ENCODE measurements at places on chromosomes 12 and 14.

- DNase-seq, result peak; percentile 51
Observed at GRCh38 chr12:105084251-105085250, at the start of gene ALDH1L2. Gene ALDH1L2, minus strand, starts transcription at chr12:105084458. Its CDS starts 22 bp downstream, at chr12:105084436.

GRCh38 chr12:123571343-123571813 is 13.0 kb upstream of the TMED2 start:
- no peak for DNase-seq

DNA sequence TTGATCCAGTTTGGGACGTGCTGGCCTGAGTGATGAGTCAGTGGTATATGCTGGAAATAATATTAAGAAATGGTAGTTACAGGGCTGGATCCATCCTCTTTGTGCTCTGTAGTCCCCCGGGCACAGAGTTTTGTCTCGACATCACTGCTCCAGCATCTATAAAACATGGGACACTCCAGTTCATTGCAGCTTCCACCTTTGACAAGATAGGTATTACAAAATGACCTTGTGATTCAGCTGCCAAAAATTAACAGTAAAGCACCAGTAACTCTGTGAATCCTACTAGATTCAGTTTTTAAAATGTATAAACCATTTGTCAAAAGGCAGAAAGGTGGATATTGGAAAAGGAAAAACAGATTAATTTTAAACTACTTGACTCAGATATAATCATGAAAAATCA is 14.6 kb upstream of the GNG2 start:
- DNase-seq, result no peak

- no peak for DNase-seq
Observed at GRCh38 chr14:90858511-90858910, 42.3 kb upstream of the TTC7B start.

DNA sequence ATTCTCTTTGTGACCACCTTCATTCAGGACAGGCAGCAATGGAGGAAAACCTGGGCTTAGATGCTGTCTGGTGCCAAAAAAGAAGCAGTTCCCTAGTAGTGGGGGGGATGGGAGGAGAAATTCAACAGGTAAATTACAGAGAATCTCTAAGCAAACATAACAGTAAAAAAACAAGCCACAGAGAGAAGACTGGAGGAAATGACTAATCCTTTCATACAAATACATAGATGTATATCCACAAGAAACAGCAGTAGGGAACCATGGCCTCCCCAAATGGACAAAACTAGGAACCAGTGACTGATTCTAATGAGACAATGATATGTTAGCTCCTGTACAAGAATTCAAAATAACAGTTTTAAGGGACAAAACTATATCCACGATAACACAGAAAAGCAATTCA is 513.0 kb downstream of the NAV3 start:
- DNase-seq, result no peak

DNA sequence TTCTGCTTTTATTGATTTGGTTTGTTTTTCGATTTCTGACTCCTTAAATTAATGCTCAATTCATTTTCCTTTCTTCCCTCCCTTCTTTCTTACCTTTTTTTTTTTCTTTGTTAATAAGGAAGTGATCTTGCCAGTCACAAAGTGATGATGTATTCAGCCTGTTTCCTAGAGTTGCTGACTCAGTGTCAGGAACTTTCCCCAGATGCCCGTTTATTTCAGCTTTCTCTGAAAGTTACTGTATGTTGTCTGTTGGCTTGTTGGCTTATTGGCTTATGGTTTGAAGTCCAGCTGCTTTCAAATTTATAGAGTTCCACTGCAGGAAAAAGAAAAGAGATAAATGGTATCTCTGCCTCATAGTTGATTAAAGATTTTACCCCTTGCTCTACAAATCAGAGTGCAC is 12.4 kb upstream of the SLC6A15 start:
- DNase-seq, result no peak

GRCh38 chr14:79057333-79057732 is 887.2 kb downstream of the NRXN3 start:
- DNase-seq, result no peak

GRCh38 chr14:23186913-23187654 is 3.6 kb upstream of the SLC7A8 start:
- no peak for DNase-seq

DNA sequence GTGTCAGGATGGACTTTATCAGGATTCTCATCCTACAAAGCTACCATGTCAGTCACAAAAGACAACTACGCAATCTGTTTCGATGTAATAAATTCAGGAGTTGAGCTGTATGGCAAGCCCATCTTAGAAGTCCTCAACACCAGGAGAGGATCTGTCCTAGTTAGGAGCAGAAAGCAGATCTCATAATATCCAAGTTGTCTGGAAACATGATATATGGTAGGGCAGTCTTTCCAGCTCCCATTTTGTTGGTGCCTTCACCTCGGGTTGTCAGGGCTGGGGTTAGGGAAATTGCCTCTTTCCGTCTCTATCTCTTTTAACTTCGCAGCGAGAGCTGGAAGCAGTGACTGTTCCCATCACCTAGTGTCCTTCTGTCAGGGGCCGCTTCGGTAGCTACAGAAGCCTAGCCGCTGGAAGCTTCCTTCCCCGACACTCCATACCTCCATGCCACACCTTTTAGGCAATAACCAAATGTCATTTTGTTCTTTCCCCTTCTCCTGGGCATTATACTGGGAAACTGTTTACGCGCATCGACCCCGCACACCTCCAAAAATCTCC is 1.4 kb downstream of the NIN start:
- no peak for DNase-seq

DNA sequence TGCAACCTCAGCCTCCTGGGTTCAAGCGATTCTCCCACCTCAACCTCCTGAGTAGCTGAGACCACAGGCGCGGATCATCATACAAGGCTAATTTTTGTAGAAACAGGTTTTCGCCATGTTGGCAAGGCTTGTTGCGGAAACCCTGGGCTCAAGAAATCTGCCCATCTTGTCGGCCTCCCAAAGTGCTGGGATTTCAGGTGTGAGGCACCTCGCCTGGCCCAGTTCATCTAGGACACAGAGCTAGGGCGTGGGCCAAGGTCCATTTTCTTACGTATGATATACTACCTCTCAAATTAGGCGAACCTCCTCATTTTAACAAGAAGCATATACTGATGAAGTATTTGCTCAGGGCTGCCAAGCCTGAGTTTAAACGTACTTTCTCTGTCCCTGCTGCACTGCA is 2.1 kb downstream of the RPS29 start:
- DNase-seq, result no peak

DNA sequence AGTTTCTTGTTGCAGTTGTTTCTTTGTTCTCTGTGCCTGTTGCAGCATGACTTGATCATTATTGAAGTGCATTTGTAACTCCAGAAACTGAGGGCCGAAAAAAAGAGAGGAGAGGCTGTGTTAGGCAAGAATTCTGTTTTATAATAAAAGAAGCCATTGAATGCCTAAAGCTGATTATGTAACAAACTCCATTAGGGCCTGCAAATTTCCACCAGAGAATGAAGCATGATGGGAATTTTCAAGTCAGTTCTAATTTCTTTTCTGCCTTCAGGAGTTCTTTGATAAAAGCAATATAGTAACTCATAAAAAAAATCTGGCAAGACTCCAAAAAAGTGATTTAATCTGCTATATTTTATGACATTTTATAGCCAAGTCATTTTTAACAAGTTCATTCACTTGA is 156.7 kb upstream of the RASSF8 start:
- DNase-seq, result no peak

DNA sequence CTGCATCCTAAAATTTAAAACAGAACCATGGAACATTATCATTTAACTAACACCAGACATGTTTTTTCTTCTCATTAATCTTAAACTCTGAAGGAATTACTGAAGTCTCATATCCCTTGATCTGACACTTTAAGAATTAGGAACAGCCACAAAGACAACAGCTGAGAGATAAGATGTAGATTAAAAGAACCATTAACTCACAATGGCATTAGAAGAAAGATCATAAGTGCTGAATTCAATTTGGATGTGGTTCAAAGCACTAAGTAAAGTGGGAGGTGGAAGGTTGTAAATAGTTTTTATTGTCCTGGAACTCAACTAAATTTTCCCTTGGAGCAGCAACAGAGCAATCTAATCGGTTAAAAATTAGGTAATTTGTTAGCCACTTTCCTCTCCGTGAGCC is 199.0 kb upstream of the ATP2B1 start:
- DNase-seq, result no peak

DNA sequence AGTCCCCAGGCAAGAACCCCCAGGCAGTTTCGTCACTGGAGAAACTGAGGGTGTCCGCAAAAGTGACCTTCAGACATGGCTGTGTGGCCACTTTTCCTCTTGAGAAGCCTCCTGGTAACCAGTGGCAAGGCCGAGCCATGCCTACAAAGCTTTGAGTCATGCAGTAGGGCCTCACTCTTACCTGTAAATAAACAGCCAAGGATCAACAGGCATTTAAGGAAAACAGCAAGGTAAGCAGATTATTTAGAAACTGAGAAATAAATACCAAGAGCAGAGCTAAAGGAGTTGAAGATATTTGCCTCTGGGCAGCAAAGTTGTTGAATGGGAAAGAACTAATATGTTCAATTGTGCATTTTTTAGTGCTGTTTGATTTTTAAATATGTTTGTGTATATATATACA is 141.0 kb upstream of the BCL2L14 start:
- no peak for DNase-seq

GRCh38 chr12:109052097-109052413 is 321 bp upstream of the USP30 start:
- DNase-seq, result no peak

All from stimulated activated effector memory CD8-positive, alpha-beta T cell treated with anti-CD3 and anti-CD28 coated beads, Interleukin-12 subunit alpha, Interleukin-12 subunit beta, amount 100 ng/mL, for 72 hours (primary cell).